Activated T-cell treated with anti-CD3 and anti-CD28 coated beads, Interleukin-2, amount 50 U/mL, for 4 hours (primary cell): ENCODE measurements at places on chromosomes 7 and 10.

- no peak for DNase-seq
These were observed 634.1 kb downstream of the ACTR3B start for GRCh38 chr7:153393666-153394065.

DNA sequence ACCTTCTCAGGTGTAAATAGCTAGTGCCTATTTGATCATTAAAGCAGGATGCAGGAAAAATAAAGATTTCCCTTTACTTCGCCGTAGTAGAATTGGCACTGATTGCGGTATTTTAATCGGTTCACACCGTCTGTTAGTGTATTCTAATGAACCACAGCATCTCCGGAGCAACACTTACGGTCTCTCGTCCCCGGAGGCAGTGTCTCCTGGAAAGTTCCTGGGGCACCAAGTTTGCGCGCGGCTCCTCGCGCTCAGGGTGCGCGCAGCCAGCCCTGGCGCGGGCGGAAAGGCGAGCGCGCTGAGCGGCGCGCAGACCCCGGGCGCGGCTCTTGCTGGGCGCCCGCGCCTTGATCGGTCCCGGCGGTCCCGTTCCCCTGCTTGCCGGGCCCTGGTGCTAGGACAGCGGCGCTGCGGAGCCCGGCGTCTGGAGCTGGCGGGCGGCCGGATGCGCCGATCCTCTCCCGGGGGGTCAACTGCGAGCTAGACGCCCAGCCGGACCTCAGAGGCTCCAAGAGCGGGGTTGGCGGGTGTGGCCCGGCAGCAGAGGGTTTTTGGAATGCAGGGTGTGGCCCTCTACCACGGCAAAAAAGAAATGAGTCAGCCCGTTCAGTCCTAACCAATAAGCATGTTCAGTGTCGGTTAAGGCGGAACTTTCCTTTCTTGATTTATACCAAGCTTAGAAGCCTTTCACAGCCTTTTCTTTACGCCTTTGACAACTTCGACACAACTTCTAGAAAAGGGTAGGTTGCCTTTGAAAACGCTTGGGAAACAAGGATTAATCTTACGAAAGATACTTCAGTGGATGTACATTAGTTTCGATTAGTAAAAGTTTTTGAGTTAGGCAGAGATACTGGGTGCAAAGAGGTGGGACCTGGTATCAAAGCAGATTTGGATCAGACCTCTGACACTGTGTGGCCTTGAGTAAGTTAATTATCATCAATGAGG, 166.8 kb upstream of the ASAH2 start:
- DNase-seq, result peak; percentile 13

DNA sequence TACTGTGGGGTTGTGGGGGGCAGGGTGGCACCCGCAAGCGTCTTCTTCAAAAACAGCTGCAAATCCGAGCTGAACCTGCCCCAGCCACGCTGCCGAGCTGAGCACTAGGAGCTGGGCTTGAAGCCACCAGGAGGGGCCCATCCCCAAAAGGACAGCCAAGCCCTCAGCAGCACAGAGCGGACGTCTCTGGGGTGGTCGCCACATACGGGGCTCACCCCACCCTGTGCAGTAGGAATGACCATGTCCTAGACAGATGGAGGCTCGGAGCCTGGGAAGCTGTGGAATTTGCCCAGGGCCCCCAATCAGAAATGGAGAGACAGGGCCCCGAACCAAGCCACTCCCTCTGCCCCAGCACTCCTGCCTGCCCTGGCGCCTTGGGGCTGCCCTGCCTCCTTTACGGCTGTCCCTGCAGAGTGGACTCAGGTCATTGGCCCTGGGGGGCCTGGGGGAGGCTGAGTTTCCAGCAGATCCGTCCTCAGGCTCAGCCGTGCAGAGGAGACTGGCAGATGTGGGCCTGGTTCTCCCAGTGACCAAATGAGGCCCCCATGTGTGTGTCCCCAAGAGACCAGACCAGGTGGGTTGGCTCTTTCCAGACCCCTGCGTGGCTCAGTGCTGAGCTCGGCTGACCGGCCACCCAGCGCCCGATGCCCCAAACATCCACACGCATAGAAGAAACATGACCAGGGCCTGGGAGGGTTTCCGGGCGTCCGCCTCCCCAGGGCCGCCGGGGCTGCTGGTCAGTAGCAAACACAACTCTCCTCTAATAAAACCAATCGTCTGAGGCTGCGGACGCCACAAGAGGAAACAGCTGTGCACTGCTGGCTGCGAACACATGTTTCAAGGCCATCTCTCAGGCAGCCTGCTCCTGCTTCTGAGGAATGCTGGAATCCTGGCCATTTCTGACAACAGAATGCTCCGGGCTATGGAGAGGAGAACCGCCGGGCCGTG, 54.9 kb downstream of the PDGFA start:
- no peak for DNase-seq

DNA sequence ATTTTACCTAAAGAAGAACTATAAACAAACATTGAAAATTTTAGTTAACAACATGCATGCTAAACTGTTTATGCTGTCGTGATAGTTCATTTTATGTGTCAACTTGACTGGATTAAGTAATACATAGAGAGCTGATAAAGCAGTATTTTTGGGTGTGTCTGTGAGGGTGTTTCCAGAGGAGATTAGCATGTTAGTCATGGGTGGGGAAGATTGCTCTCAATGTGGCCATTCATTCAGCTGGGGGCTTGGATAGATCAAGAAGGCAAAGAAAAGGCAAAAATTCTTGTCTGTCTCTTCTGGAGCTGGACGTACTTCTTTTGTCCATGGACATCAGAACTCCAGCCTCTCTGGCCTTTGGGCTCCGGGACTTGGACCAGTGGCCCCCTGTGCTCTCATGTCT, 172.9 kb upstream of the SEMA3E start:
- no peak for DNase-seq

- no peak for DNase-seq
These were observed 61.2 kb downstream of the GSAP start for GRCh38 chr7:77354914-77355313.
